ENCODE measurements at places on chromosomes 4 and X.

GRCh38 chr4:184447664-184448063 lies 26.7 kb downstream of the IRF2 start:
- no peak for DNase-seq

- no peak for DNase-seq
Observed at GRCh38 chr4:92189146-92189545, 114.6 kb upstream of the GRID2 start.

- peak; percentile 27 for DNase-seq
Observed at GRCh38 chr4:109559625-109559982, 442 bp upstream of the MCUB start.

GRCh38 chrX:155889328-155889727 lies 8.2 kb downstream of the VAMP7 start:
- no peak for DNase-seq

DNA sequence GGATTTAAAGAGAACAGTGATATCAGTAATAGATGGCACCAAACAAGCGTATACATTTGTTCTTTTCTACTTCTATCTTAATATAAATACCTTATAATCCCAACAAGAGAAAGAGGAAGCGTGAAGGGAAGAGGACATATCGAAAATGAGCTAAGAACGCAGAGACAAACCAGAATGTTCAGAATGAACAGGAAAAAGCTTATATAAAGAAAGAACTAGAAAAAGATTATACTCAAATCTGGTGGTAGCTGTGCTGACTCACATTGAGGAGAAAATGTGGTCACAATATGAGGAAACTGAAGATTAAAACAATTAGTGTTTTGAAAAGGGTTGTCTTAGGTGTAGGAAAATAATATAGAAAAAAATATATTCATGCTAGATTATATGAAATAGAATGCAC lies 2.0 kb upstream of the GPR34 start:
- no peak for DNase-seq

DNA sequence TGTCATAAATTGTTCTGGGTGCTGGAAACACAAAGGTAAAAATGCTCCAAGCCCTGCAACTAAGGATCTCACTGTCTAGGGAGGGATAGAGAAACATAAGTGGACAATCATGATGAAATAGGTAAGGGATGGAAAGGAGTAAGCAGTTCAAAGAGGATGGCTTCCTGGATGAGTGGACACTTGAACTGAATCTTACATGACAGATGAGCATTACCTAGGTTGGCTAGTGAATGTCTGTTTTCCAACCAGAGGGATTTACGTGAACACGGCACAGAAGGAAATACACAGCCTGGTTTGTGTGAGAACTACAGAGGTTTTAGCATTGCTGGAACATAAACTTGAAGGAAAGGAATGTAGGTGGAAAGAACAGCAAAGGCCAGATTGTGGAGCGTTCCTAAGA lies 150.2 kb upstream of the GALNT7 start:
- DNase-seq = no peak

DNA sequence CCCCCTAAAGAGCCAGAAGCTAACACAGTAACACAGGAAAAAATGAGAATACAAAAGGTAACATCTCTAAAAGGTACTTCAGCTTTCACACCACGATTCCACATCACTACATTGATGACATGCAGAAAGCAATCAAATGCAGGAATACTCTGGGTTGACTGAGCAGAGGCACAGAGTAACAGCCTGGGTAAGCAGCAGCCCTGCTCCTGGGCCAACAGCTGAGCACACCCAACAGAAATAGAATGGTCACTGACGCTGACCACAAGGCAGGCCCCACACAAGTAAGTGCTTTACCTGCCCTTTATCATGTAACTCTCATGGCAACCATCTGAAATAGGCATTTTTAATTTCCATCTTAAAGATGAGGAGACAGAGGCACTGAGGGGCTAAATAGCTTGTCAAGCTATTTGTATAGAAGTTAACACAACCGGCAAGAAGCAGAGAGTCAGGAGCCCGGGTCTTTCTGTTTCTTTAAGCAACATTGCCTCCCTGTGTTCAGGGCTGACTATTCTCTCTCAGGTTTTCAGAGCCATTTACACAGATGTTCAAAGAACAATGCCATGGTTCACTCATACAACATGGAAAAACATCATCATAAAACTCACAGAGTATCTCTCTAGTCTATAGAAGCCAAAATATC lies 168.9 kb downstream of the ZNF674 start:
- DNase-seq = peak; percentile 44

- DNase-seq = peak; percentile 42
Observed at GRCh38 chrX:40065296-40066046, 32.3 kb downstream of the BCOR start.

DNA sequence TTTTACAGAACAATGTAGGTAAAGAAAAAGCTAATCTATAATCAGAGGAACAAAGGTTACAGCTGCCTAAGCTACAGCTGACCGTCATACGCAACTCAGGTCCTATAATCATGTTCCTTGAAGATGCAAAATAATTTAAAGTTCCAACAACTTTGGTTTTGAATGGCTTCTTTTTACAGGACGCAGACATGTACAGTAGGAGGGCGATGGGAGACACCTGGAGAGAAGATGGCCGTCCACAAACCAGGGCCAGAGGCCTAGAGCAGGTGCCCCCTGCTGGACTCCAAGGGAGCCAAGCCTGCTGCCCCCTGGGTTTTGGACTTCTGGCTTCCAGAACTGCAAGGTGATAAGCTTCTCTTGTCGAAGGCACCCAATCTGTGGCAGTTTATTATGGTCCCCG lies 10.6 kb downstream of the HGFAC start:
- no peak for DNase-seq

DNA sequence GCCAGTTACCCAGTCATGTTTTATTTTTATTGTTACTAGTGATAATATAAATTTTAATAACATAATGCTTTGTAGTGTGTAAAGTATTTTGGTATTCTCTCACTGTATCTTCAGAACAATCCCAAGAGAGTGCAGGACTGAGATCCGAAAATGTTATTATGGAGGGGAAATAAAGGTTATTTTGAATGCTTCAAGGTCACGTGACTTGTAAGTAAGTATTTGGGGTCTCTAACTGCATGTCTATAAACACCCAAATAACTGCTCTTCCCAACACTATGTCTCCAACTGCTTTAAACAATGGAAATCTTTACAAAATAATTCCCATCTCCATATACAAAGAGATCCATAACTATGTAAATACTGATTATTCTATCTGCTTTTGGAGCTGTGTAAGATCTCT lies 302.2 kb downstream of the LDB2 start:
- no peak for DNase-seq

DNA sequence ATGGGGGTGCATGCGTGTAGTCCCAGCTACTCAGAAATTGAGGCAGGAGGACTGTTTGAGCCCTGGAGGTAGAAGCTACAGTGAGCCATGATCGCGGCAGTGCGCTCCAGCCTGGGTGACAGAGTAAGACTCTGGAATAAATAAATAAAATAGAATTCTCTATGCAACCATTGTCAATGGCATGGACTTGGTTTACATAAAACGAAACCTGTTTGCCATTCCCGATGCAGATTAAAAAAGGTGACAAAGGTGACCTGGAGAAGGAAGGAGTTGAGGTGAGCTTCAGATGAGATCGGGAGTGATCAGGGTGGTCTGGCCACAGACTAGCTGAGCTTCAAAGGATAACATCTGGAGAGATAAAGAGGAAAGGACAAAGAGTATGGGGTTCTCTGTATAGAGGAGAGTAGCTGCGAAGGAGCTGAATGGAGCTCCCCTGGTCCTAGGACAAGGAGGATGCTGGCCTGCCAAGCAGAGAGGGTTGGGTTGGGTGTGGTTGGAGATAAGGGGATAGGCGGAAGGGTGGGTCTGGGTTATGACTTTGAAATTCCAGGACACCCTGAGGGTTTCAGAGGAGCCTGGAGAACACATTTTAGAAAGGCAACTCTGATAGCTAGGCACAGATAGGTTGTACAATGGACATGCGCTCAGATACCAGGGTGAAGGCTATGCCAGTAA lies 98.6 kb downstream of the RBM47 start:
- no peak for DNase-seq

DNA sequence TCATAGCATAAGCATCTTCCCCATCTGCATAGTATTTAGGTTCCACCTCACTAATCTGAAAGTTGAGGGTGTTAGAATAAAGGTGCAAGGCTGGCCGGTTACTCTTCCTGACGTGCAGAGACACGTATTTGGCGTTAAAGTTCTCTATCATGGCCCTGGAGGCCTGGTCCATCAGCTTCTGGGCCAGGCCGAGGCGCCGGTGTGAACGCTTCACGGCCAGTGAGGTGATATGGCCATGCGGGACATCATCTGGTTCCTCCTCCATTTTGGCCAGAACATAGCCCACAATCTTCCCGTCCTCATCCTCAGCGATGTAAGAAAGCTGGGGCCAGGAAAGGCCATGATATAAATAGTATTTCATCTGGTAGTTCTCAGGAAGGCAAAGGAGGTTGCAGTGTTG lies 425 bp downstream of the NAA11 start:
- no peak for DNase-seq

GRCh38 chr4:158159054-158159717 lies 13.6 kb downstream of the GASK1B start:
- no peak for DNase-seq

DNA sequence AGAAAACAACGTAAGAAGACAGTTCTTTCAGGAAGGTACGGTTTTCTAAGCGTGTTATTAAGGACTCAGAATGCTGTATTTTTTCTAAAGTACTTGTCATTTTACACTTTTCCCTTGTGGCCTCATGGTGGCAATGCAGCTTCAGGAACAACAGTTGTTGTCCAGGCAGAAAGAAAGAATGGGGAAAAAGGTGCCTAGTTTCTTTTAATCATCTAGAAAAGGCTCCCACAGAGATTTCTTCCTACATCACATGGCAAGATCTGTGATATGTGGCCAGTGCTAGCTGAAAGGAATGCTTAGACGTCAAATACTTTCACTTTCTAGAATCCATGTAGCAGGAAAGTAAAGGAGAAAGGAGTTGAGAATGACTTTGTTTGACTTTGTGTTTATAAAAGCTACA lies 49.0 kb upstream of the TRAM1L1 start:
- DNase-seq = no peak

DNA sequence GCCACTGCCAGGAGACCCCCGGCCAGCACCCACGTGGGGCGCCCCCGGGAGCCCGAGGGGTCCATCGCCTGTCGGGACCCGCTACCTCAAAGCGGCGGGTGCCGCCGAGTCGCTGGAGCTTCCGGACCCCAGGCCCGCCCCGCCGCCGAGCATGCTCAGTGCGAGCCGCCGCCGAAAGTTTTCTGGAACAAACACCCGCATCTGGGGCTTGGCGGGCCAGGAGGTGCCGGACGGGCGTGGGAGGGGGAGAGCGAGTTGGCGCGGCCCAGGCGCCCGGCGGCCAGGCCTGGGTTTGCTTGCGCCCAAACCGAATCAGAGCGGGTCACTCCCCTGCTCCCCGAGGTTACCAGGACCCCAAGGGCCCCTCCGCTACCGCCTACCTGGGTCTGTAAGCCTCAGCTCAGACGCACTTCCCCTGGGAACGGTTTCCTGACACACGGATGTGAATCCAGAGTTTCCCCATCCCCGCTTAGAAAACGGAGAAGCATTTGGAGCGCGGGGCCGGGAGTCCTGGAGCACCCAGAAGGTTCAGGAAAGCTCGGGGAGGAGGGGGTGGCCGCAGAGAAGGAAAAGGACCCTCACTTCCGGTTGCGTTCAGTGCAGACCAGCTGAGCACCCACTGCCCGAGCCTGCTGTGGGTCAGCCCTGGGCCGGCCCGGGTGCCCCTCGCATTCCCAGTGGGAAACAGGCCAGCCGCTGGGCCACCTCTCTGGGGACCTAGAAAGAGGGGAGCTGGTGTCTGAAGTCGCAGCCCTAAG lies at the start of gene EVC2:
TSS of gene EVC2 (minus strand) at position 111 of the 758 bp plus-strand sequence. CDS start at position 65, 46 bp downstream.
- DNase-seq = peak; percentile 46

DNA sequence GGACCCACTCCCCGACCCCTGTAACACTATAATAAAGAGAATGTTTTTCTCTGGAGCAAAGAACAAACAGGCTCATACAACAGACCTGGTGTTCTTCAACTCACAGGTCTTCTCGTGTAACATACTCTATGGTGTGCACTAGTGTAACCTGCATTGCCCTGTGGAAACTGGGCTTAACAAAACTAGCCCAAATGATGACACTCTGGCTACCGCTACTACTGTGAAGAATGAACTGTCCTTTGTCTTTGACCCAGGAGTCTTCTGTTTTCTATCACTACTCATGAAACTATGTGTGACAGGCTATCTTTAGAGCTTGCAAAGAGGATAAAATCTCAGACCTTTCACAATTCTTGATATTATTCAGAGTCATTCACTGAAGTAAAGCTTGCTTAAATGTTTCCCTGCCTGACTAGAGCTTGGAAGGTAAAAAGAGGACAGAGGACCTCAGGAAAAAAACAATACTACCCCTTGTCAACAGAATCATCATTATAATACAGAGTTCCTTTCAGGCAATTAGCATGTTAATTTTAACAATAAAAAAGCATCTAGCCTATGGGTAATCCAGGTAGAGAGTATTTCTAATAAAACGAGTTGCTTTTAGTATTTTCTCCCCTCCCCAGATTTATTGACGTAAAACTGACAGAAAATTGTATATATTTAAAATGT lies 59.2 kb downstream of the FSTL5 start:
- no peak for DNase-seq

DNA sequence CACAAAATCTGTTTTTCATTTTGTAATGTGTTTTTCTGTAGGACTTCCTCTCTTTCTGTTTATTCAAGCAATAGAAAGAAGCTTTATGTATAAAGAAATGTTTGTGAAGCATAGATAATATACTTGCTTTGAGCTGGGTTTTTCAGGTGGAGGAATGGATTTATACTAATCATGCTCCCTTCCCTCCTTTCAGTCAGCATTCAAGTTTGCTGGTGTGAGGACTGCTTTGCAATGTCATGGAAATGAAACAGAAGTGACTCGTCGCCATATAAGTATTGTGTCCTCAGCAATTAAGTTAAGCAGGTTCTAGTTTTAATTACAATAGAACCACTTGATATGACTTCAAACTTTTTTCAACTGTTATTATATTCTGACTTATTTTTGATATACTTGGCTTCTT lies 1447.1 kb downstream of the PCDH19 start:
- DNase-seq = no peak

GRCh38 chr4:81604683-81605218 lies 133.0 kb upstream of the RASGEF1B start:
- no peak for DNase-seq

GRCh38 chr4:41400296-41400695 lies 137.7 kb upstream of the LIMCH1 start:
- no peak for DNase-seq

DNA sequence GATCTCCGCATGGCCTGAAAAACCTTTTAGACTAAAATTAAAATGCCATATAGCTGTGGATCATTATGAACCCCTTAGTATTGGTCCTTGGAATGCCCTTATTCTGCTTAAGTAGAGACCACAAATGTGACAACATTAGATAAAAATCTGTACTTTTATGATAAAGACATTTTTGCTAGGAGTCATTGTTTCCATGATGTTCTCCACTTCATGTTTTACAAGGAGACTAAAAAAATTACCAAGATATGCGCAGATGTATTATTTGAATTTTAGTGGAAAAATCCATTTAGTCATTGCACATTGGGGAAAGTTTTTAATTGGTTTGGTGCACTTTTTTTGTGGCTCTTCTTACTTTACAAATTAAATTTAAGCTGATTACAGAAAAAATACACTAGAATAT lies 85.1 kb upstream of the HPRT1 start:
- DNase-seq = no peak

- no peak for DNase-seq
Observed at GRCh38 chr4:7160439-7160838, 31.9 kb upstream of the SORCS2 start.
